Cerebellar cortex (tissue), 1 donor: ENCODE measurements at places on chromosomes 4 and X.

DNA sequence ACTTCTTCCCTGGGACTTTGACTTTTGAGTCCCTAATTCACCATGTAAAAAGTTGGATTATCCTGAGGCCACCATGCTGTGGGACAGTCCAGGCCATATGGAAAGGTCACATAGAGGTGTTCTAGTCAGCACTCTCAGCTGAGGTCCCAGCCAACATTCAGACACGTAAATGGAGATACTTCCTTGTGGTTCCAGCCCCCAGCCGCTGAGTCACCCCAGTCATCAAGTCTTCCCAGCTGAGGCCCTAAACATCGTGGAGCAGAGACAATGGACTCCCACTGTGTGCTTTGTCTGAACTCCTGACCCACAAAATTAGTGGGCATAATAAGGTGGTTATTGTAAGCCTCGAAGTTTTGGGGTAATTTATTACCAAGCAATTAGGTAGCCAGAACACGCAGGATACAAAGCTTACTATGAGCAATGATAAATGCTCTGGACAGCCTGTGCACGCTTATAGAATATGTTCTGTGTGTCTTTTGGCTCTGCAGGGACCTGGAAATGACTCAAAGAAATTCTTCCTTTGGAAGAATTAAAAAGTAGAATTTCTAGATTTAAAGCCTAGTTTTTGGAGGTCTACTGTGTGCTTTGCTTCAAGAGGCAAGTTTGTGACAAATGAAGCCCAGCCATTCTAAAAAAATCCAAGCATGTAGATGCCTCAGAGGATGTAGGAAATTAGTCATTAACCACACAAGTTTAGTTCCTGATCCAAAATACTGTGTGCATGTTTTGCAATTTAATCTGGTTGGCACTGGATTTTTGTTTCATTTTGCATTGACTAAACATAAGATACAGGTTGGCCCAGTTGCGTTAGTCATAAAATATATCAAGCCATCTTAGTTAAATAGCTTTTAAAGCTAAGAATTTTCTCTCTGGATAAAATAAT, 33.2 kb upstream of the SLC9A7 start:
- DNase-seq = no peak

GRCh38 chr4:90080116-90080515, 47.1 kb upstream of the CCSER1 start:
- DNase-seq = no peak

DNA sequence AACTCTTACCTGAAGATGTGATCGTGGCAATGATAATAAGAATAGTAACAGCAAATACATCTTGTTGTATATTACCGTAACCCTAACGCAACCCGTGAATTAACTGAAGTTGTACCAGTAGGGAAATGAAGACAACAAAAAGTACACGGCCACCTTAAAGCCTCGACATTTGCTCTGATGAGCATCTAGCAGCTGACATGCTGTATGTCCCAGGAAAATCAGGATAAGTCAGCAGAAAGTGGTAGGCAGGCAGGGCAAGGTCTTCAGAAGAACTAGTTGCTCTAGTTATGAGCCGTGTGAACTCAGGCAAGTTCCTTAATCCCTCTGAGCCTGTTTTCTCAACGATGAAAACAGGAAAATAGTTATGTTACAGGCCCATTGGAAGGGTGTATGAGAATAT, 7.7 kb upstream of the ASB5 start:
- no peak for DNase-seq

DNA sequence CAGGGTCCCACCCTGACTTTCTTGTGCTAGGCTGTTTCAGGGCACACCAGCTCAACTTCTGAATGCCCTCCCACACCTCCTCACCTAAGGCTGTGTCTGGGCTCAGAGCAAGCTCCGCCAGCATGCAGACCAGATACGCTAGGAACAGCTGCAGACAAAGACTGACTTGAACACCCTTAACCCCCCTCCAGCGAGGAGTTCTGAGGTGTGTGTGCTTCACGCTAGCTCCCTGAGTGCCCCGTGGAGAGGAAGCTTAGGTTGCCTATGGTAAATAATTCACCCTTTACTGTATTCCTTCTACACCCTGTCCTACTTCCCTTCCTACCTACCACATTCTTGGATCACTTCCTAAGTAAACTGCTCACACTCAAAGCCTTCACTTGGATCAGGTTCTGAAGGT, 115.0 kb downstream of the VCX3B start:
- no peak for DNase-seq

GRCh38 chr4:56409511-56410090, 22.3 kb upstream of the AASDH start:
- DNase-seq = no peak

- DNase-seq = no peak
These were observed 130.8 kb downstream of the BANK1 start for GRCh38 chr4:101921370-101921769.

- peak; percentile 51 for DNase-seq
These were observed 184.8 kb downstream of the FBXW7 start for GRCh38 chr4:152351080-152351479.

- DNase-seq = peak; percentile 21
These were observed 6.2 kb upstream of the CXCL13 start for GRCh38 chr4:77599378-77599777.

DNA sequence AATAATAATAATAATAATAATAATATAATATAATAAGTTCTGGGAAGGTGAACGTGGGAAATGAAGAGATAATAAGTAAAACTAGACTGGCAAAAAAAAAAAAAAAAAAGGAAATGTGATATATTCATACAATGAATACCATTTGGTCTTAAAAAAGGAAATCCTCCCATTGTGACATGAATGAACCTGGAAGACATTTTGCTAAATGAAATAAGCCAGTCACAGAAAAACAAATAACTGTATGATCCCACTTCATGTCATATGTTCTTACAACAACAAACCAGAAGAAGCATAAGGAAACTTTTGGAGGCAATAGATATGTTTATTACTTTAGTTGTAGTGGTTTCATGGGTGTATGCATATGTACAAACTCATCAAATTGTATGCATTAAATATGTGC, 63.1 kb downstream of the ATP11C start:
- no peak for DNase-seq
